NCI-H2171 (cell line): ENCODE measurements at places on chromosomes 3 and 15.
A peak's percentile ranks its signal among the peaks of the same experiment; 100 is the strongest.

- no peak for DNase-seq
Observed at GRCh38 chr3:15556512-15556911, 35.0 kb upstream of the COLQ start.

DNA sequence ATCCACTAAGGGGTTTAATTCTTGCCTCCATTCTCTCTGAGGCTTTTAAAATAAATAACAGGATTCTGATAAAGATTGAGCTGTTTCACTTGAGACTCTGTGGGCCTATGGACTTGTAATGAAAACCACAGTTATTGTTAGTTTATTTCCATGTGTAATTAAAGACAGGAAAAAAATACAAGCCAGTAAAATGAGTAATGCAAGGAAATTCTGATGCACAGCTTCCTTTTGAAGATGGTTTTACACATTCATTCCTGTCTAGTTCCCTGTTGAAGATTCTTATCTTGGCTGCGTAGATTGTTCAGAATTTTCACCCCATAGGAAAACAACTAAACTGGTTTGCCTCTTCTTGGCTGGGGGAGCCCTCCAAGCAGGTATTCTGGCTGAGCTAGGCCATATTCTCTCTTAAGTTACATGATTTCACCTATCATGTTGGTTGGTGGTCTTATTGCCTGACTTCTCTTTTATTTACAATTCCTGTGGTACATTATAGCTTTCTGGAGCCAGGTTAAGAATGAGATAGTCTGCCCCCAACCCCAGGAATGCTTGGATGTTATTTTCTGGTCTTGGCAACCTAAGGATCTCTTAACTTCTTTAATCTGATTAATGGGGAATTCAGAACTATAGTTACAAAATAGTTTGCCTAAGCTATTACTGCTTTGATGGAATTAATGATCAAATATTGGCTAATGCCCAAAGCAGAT lies 67.6 kb downstream of the MITF start:
- DNase-seq: no peak

DNA sequence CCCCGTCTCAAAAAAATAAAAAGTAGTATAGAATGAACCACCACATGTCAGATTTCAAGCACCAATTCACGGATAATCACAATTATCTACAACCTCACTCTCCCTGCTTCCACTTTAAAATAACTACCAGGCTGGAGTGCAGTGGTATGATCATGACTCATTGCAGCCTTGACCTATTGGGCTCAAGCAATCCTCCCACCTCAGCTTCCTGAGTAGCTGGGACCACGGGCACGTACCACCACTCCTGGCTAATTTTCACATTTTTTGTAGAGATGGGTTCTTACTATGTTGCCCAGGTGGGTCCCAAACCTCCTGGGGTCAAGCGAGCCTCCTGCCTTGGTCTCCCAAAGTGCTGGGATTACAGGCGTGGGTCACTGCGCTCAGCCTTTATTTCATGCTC lies 38.1 kb upstream of the LDHAL6B start:
- DNase-seq: no peak

- no peak for DNase-seq
Observed at GRCh38 chr15:85312486-85312885, 67.9 kb upstream of the AKAP13 start.

DNA sequence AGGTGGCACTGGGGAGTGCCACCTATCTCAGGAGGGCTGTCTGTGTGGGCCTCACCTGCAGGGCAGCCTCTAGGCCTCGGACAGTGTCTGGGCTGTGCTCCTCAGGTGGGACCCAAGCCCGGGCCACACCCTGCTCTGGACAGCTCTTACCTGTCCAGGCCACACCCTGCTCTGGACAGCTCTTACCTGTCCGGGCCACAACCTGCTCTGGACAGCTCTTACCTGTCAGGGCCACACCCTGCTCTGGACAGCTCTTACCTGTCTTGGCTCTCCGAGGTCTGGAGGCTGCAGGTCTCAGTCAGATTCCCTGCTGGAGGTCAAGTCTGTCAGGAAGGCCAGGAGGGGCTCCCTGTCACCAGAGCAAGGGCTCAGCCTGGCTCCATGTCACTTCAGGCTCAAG lies 80.6 kb downstream of the LINGO1 start:
- no peak for DNase-seq

DNA sequence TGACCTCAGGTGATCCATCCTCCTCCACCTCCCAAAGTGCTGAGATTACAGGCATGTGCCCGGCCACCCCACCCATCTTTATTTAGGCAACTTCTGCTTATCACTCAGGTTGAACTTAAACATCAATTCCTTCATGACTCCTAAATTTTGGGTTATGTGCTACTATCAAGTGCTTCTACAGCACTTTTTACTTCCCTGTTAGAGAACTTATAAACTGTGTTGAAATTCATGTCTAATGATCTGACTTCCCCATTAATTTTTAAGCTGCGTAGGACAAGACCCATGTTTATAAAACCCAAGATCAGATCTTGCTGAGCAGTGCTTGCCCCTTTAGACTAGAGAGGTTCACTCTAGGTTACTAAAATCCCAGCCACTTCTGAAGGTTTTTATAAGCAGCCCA lies 266.2 kb upstream of the TPRG1 start:
- no peak for DNase-seq

- no peak for DNase-seq
Observed at GRCh38 chr3:14019459-14019858, 105.2 kb downstream of the CHCHD4 start.

DNA sequence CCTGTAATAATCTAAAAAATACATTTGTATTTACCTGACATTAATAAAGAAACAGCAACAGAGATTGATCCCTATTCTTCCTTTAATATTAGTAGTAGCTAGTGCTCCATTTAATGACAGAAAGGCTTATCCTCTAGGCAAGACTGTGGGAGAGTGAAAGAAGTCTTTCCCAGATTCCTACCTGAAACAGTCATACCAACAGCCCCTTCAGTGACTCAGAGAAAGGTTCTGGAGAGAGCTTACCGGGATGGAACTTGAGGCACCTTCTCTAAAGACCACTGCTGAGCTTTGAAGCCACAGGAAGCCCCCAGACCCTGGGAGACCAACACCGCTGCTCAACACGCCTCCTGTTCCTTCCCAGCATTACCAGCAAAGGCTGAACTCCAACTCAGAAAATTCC lies 66.9 kb upstream of the FGF12 start:
- no peak for DNase-seq

DNA sequence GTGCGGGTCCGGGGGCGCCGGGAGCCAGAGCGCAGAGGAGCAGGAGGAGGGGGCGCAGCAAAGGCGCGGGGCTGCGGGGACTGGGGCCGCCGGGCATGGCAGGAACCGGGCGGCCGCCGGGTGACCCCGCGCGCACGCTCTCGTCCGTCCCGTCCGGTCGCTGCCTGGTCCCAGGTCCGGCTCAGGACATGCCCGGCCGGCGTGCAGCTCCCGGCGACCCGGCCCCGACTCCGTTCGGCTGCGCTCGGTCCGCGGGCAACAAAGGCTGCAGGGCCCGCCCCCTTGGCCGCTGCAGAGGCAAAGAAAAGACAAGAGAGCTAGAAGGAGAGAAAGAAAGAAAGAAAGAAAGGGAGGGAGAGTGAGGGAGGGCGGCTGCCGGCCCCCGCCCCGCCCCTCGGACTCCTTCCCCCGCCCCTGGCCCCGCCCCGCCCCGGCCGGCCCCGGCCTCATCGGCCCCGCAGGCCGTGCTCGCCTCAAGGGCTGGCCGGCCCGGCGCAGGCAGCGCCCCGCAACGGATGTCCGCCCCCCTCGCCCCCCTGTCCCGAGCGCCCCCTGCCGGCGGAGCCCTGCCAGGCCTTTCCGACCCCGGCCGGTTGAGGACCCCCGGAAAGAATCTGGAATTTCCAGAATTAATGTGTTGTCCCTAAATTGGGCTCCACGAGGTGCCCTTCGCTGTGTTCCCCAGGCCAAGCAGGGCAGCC lies at the start of gene ADAMTS7:
TSS of gene ADAMTS7 (minus strand) at position 341 of the 701 bp plus-strand sequence. CDS start at position 97, 244 bp downstream.
- peak; percentile 24 for DNase-seq

- DNase-seq: no peak
Observed at GRCh38 chr15:68598171-68599152, 19.7 kb downstream of the CORO2B start.

GRCh38 chr3:59456852-59457485 lies 407.1 kb upstream of the CFAP20DC start:
- no peak for DNase-seq

DNA sequence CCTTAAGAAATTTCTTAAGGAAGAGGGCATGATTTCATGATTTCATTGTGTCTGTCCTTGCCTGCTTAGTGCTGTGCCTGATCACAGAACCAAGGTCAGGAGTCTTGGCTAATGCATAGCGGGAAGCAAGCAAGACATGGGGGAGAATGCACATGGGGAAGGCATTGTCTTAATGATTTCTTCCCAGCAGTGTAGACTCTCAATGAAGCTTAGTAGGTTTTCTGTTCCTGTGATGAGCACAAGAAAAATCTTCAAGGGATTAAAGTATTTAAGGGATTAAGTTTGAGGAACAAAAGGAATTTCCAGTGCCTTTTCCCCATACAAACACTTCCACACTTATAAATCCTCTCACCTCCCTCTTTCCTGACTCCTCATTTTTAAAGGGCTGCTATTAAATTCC lies 46.9 kb upstream of the SEMA6D start:
- no peak for DNase-seq

GRCh38 chr3:63193647-63194046 lies 84.5 kb upstream of the SYNPR start:
- peak; percentile 36 for DNase-seq

DNA sequence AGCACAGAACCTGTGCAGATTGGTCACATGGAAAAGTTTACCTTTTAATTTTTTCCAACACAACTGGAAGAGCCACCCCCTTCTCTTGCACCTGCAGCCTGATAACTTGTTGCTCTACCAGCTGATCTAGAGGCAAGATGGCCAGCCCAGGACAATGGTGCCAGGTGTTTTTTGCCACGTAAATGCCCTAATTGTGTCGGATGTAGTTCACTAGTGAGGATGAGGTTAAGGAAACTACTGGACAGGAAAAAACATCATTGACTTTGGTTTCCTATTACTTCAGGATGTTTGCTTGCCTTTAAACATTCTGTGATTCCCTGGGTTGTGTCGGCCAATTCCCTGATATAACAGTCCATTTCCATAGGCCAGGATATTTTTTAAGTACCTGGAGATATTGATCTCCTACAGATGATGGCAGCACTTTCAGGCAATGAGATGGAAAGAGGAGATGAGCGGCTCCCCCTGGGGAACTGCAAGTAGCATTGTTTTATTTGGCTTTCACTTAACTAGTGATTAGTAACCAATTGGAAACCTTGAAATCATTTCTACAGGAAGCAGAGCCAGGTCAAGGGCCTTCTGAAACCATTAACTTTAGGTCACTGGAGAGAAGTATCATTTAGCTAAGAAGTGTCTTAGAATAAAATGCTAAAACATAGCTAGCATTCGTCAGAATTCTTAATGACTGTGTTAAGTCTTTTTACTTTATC lies 72.5 kb downstream of the OSBPL10 start:
- no peak for DNase-seq

GRCh38 chr3:127000119-127000518 lies 17.2 kb downstream of the PLXNA1 start:
- DNase-seq: no peak

GRCh38 chr3:81476692-81477091 lies 284.8 kb downstream of the GBE1 start:
- no peak for DNase-seq

DNA sequence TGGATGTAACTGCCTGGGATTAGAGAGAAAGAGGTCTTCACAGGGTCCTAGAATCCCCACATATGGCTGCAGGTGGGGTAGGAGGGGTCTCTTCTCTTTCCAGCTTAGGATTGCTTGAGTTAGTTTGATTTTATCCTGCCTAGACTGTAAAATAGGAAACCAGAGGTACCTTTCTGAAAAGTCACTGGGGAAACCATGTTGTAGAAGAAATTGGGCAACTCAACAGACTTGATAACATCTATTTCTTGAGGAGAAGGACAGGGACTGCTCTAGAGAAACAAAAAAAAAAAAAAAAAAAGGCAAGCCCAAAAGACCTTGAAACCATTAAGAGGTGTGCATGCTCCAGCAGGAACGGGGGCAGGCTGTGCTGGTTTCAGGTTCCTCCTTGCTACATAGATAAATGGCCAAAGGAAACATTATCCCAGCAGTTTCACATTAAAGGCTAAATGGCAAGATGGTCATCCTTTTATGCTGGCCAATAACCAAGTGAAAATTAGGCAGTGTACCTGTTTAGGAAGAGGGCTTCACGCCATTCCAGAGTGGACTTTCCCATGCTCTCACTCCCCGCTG lies 116.1 kb downstream of the ALDH1A2 start:
- no peak for DNase-seq

GRCh38 chr15:59991834-59992233 lies 12.3 kb upstream of the FOXB1 start:
- DNase-seq: no peak

DNA sequence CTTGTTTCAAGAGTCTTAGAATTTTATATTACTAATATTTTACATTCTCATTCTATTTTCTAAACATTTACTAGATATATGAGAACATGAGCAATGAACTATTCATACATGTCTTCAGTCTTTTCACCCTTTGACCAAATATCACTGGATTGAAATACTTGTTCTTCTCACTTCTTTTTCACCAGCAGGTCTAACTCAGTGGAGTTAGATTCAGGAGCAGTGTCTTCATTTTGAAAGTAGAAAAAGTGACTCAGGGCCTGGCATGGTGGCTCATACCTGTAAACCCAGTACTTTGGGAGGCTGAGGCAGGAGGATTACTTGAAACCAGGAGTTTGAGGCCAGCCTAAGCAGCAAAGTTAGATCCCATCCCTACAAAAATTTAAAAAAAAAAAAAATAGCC lies 70.8 kb downstream of the USP13 start:
- no peak for DNase-seq

GRCh38 chr15:25137013-25137412 lies 182.2 kb downstream of the SNRPN start:
- no peak for DNase-seq

- no peak for DNase-seq
Observed at GRCh38 chr3:126083138-126083445, 832 bp downstream of the SLC41A3 start.

GRCh38 chr3:52289747-52290595 lies 2.3 kb downstream of the GLYCTK start:
- no peak for DNase-seq

DNA sequence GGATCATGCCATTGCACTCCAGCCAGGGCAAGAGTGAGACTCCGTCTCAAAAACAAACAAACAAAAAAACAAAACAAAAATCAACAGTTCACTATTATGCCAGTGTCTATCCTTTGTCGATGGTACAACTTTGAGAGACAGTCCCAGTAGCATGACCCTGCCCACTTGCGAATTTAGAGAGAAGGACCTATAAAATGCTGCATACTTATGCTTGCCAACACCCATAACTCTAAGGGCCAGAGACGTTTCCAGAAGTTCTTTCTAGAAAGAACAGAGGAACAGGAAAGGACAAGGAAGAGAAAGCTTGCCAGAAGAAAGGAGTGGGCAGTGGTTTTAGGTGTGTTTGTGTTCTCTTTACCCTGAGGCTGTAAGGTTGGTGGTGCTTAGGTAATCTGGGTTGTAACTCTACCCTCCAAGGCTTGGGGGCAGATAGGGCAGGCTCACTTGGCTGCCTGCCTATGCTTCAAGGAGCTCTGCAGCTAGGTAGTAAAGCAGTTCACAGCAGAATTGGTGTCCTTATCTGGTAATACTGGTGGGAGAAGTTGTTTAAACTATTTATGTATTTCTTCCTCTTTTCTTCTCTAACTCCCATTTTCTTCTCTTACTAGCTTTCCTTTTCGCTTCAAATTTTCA lies 50.6 kb upstream of the SPPL2A start:
- DNase-seq: no peak

GRCh38 chr15:52019394-52020220 lies 588 bp downstream of the MAPK6 start:
- DNase-seq: peak; percentile 54
